ENCODE measurements at places on chromosomes 5 and 9.

DNA sequence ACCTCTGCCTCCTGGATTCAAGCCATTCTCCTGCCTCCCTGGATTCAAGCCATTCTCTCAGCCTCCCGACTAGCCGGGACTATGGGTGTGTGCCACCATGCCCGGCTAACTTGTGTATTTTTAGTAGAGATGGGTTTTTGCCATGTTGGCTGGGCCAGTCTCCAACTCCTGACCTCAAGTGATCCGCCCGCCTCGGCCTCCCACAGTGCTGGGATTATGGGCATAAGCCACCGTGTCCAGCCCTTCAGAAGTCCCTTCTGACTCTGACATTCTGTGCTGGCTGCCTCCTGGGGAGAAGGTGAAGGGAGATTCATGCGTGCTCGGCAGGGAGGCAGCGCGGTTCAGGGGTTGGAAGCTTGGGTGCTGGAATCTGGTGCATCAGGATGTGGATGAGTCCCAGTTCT lies 28.8 kb downstream of the PRRX2 start:
- DNase-seq, result peak; percentile 38

DNA sequence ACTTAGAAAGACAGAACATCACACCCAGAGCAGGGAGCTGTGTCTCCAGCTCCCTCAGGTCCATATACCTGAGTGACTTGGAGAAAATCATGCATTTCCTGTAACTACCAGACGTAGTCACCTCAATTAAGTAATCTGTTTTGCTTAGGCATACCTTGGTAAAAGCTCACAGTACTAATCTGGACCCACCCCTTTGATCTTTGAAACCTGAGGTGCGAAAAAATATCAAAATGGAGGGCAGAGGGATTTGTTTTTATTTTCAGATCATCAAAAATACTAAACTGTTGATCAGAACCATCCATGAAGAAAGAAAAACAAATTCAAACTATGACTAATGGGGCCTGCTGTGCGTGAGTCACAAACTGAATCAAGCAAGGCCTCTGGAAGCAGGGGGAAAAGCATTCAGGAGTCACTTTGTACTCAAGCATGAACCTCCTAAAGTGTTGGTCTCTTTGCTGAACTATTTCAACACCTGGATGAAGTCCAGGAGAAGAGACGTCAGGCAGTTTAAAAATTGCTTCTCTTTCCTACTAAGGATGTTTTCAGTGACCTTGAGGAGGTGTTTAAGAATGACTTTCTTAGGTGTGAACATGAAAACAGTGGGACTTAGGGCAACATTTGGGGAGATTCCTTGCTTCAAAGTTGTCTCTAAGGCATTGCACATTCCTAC lies 76.3 kb downstream of the MUSK start:
- peak; percentile 97 for DNase-seq

DNA sequence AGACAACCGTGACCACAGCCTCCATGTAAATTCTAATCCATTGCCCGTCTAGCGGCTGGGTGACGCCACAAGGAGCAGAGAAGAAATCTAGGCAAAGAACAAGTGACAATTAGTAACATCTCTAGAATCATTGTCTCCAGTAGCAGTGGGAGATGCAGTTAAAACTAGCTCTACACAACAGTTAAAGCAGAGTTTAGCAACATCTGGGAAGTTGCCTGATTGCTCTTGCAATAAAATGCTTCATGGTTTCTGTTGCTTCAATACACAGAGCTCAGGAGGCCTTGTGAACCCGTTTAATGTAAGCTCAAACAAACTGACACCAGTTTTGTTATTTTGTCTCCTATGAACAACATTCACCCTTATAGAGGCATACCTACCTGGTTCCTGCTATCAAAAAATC lies 369.8 kb upstream of the PDE4D start:
- no peak for DNase-seq

GRCh38 chr9:35891646-35892045 lies 14.4 kb upstream of the HRCT1 start:
- DNase-seq, result no peak

DNA sequence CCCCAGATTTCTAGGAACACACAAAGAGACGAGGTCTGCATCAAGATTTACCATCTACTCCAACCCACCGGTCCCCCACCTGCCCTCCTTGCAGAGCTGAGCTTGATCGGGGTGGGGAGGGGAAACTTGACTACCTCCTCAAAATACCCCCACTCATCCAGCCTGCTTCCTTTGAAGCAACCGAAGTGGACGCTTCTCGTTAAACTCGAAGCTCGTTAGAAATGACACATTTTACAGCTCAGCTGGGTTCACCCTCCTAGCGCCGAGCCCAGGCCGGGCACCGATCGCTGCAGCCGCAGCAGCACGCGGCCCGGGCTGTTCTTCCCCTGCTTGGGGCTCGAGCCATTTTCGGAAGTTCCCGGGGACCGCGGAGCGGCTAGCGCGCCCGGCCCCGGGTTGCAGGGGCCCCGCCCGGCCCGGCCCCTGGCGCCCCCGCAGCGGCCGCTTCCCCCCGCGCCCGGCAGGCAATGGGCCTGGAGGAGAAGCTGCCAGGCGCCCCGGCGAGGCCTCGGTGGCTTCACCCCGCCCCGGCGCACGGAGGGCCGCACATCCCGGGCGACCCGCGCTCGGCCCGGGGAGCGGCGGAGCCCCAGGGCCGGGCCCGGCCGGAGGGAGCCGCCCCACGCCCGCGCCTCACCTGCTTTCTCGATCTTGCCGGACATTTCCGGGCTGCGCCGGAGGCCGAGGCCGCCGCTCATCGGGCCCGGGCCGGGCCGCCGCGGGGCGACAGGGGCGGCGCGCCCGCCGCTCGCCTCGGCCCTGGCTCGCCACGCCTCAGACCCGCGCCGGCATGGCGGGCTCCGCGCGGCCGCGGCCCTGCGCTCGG lies 530 bp downstream of the RAPGEF1 start:
- peak; percentile 45 for DNase-seq

DNA sequence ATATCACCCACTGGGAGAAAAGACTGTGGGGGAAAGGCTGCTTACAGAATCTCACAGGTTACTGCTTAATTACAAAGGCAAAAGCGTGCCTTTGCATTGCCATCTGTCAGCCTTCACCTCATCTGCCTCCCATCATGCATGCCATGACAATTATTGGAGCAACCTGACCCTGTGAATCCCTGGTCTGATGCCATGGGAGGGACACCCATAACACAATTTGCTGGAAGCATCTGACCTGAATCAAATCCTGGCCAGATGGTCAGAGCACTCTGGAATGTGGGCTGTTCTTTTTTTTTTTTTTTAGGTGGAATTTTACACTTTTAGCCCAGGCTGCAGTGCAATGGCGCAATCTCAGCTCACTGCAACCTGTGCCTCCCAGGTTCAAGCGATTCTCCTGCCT lies 11.6 kb upstream of the RETREG1 start:
- DNase-seq, result no peak

DNA sequence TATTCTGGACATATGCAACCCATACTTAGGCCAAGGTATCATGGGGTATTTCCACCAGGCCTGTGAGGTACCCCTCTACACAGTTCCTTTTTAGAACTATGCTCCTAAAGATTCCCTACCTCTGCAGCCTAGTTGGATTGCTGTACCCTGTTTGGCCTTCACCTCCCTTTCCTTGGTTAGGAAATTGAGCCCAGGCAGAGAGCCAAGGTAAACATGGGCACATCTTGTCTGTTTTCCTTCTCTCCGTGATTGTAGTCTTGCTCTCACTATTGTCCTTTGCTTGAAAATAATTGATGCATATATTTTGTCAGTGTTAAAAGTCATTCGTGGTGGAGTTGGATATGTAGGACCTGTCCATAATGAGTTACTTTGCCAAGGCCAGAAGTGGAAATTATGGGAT lies 26.7 kb downstream of the BDP1 start:
- peak; percentile 68 for DNase-seq

GRCh38 chr5:127970854-127971425 lies 112.6 kb upstream of the SLC12A2 start:
- no peak for DNase-seq

DNA sequence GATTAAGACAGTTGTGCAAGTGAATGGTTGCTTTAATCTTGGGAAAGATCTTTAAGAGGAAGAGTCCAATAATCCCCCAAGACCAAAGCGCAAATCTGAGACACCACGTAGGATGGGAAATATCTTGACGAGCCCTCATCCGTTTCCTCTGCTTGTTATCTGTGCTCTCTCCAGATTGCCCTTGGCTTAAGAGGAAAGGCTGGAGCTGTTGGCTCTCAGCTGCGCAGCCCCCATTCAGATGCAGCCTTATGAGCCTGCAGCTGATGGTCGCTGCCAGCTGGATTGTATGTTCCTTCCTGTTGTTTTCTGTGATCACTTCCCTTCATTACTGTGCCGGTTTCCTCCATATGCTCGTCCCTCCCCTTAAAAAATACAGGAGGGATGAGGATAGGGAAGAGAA lies 47.7 kb downstream of the PWWP2A start:
- peak; percentile 45 for DNase-seq

GRCh38 chr5:129103397-129103796 lies 8.8 kb downstream of the ISOC1 start:
- DNase-seq, result no peak

- no peak for DNase-seq
These were observed 597.1 kb upstream of the KLF4 start for GRCh38 chr9:108086624-108087023.

GRCh38 chr5:131229623-131230022 lies 34.2 kb upstream of the CDC42SE2 start:
- DNase-seq, result no peak

- DNase-seq, result peak; percentile 47
These were observed 49.4 kb downstream of the DRD1 start for GRCh38 chr5:175394601-175395000.

DNA sequence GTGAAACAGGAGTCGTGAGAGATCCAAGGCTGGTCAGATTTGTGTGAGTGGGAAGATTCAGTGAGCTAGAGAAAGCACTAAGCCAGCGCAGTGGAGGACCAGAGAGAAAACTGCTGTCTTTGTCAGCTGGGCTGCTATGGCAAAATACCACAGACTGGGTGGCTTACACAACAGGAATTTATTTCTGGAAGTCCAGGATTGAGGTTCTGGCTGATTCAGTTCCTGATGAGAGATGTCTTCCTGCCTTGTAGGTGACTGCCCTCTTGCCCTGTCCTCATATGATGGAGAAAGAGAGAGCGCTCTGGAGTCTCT lies 24.2 kb upstream of the ANKRD33B start:
- peak; percentile 70 for DNase-seq

DNA sequence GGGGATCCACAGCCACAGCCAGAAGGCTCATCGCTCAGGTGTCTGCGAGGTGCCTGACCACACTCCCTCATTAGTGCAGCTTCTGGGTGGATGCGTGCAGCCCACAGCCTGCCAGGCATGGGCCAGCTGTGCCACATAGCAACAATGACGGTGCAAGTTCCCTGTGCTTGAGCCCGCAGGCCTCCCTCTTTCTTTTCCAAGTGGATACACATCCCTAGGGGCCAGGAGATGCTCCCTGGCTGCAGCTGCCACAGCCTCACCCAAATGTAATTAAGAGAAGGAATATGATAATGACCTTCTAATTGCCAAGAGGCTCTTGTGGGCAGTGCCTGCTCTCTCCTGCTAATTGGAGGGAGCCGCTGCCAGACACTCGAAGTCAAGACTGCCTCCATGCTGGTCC lies 116.0 kb upstream of the PPP1R26 start:
- DNase-seq, result no peak

GRCh38 chr5:115100319-115100955 lies 69.3 kb downstream of the TRIM36 start:
- DNase-seq, result peak; percentile 16

- no peak for DNase-seq
These were observed 857 bp downstream of the FAM169A start for GRCh38 chr5:74865256-74865803.

DNA sequence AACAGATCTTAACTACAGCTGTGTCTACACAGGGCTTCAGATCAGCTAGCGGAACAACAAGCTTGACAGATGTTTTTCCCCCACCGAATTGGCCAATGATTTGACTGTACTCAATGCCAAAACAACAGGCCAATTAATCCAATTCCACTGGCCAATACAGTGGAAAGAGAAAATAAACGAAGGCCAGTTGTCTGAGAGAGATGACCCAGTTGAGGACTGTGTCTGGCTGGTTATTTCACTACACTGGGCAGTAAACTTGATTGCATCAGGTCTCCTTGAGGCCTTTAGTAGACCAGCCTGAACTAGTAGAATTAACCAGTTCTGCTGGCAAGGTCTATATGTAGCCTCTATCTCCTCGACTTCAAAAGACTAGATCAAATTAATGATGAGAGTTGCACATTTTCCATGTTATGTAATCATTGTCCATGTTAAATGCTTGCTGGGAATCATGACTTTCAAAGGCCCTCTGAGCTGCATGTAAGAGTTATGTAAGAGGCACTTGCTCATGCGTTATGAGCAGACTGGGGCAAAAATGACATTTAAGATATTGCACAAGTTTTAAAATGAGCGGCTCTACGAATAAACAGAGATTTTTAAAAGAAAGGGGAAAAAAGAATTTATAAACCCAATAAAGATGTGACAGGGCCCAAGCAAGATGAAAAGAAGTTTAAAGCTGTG lies 28.3 kb downstream of the SMIM23 start:
- no peak for DNase-seq

GRCh38 chr5:74054641-74055421 lies 428.8 kb downstream of the ARHGEF28 start:
- DNase-seq, result no peak

- no peak for DNase-seq
These were observed 352.2 kb downstream of the SLIT3 start for GRCh38 chr5:168948746-168949145.

DNA sequence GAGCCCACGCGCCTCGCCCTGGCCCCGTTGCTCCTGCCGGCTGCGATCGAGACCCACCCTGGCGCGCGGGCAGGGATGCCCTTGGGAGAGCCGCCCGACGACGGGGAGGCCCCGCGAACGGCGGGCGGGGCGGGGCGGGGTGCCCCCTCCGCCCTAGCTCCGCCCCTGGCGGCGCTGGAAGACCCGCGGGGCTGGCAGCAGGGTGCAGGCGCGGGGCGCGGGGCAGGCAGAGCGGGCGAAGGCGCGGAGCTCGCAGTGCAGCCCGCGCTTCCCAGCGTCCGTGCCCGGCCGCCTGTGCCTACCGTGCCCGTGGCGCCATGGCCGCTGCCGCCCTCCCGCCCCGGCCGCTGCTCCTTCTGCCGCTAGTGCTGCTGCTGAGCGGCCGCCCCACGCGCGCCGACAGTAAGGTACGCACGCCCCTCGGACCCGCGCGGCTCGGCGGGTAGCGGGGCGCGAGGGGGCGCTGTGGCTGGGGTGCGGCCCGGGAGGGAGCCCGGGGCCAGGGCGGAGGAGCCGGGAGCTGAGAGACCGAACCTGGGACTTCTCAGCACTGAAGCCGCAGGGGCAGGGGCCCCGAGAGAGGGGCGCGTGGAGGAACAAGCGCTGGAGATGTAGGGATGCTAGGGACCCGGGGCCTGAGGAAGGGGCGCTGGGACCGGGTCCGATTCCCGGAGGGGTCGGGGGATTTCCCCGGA lies at the start of gene OLFML2A:
TSS of gene OLFML2A (plus strand) at position 180 of the 695 bp plus-strand sequence. CDS start at position 318, 138 bp downstream.
- DNase-seq, result peak; percentile 37

All from EH (cell line).